Activated CD4-positive, alpha-beta T cell treated with anti-CD3 and anti-CD28 coated beads, Interleukin-10, Interleukin-2, amounts not matched to agents 100 ng/mL and 50 ng/mL, durations not matched to agents 16 hours and 8 hours (primary cell): ENCODE measurements at places on chromosomes 1 and 21.

DNA sequence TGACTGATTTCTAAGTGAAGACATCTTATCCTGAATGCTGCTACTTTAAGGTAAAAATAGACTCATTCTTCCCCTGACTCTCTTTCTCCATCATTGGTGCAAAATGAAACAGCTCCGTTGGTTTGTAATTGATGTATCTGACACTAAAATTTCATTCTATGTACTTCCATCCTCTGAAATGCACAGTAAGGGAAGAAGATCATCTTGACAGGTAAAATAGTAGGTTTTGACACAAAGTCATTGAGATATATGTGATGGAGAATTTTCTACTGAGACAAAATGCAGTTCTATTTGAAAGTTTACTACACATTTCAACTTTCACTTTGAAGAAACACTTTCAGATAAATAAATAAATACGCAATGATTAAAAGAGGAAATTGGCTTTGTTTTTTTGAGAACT is 348.9 kb downstream of the SMYD3 start:
- peak; percentile 4 for DNase-seq

DNA sequence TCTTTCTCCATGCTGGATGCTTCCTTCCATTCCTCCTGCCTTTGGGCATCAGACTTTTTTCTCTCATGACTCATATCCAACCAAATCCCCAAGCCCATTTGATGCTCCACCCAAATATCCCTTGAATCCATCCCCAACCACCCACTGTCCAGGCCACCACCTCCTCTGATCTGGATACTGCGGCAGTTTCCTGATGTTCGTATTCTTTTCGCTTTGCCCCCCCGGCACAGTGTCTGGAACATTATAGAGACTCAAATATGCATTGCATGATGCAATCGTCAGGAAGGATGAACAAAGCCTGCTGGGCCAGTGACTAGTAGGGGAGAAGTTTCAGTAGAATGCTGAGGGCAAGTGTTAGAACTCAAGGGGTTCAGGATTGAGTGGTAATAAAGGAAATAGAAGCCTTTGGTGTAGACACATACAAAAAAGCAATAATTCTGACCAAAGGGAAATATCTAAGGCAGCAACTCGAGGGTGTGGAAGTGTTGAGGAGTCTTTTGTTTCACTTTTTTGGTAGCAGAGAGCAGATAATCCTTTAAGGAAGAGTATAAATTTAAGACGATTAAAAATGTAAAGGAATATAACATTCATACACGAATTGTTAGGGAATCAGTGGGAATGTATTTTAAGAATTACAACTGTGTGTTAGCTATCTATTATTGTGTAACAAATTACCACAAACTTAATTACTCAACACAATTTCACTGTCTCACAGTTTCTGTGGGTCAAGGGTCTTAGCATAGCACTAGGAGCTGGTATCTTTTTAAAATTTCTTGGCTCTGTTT is 7.5 kb downstream of the S100A11 start:
- DNase-seq = peak; percentile 62

- no peak for DNase-seq
Measured at GRCh38 chr1:34379911-34380310, 203.2 kb downstream of the C1orf94 start.

DNA sequence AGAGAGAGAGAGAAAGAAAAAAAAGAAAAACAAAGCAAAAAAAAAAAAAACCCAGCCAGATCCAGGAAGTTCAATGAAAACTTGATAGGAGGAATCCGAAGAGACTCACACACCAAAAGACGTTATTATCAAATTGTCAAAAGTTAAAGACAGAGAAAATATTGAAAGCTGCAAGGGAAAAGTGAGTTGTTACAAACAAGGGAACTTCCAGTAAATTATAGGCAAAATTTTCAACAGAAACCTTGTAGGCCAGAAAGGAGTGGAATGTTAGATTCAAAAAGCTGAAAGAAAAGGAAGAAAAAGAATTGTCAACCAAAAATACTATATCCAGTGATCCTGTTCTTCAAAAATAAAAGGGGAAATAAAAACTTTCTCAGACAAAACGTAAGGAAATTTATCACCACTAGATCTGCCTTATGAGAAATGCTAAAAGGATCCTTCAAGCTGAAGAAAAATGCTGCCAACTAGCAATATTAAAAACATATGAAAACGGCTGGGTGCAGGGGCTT is 23.6 kb downstream of the ERO1B start:
- no peak for DNase-seq
